ENCODE measurements at places on chromosomes 12 and 14. TPM values are rescaled to one million over a fixed set of nuclear protein-coding genes. Genes with fewer than 3 reads are reported as not detected.

GRCh38 chr12:6345319-6346091, 3.6 kb upstream of the TNFRSF1A start:
- no peak for DNase-seq

- no peak for DNase-seq
Observed at GRCh38 chr12:103538397-103538796, 42.6 kb upstream of the C12orf42 start.

GRCh38 chr12:84408936-84409335, 503.7 kb downstream of the SLC6A15 start:
- no peak for DNase-seq

DNA sequence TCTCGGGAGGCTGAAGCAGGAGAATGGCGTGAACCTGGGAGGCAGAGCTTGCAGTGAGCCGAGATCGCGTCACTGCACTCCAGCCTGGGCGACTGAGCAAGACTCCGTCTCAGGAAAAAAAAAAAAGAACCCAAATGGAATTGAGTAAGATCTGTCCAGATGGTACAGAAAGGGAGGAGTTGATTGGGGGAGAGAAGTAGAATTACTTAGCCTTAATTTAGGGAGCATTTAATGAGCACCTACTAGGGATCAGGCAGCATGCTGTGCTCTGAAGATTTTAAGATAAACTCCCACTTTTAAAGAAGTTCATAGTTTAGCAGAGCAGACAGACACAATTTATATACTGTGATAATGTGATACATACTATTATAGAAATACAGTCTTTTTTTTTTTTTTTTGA, 4.5 kb downstream of the RAB5B start:
- DNase-seq, result no peak

GRCh38 chr14:76423534-76423933, 47.6 kb downstream of the ESRRB start:
- DNase-seq, result no peak

The MIS18BP1 gene
- polyA plus RNA-seq, result 63.8 TPM

The TOMM20L gene
- polyA plus RNA-seq, result 2.5 TPM

DNA sequence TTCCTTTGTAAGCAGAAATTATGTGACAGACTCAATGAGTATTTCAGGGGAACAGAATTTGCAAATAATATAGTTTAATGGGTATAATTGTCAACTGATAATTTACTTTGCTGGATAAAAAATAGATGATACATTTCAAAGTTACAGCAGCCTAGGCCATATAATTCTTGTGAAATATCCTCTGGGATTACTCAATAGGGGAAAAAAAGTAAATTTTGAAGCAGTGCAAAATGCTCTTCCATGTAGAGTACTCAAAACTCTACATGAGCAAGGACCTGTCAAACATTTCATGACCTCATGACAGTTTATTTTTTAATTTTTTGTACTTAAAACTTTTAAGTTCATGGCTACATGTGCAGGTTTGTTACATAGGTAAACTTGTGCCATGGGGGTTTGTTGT, 163.3 kb downstream of the DACT1 start:
- no peak for DNase-seq

DNA sequence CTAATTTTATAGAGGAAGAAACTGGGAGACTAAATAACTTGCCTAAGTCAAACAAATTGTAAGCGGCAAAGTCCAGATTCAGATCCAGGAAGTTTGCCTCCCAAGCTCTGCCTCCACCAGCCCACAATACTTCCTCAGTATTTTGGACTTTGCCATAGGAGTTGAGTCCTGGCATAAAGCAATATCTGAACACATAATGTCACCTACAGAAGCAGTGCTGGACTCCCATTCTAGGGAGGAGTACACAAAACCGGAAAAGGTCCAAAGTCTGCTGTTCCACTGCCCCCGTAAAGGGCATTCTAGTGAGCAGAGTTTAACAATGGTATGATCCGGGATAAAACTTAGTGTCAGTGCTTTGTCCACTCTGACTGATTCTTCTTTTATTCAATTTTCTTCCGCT, 340.5 kb downstream of the FUT8 start:
- no peak for DNase-seq

The NFATC4 gene
- 70.3 TPM for polyA plus RNA-seq
